Forelimb muscle (tissue), 1 donor: ENCODE measurements at places on chromosomes 13 and 19. TPM values are rescaled to one million over a fixed set of nuclear protein-coding genes. Genes with fewer than 3 reads are reported as not detected.

GRCh38 chr13:105471673-105472072 lies 1063.8 kb downstream of the EFNB2 start:
- DNase-seq, result no peak

- DNase-seq, result no peak
Observed at GRCh38 chr19:1616396-1616795, 11.1 kb upstream of the UQCR11 start.

- no peak for DNase-seq
Observed at GRCh38 chr13:90826688-90827087, 520.8 kb upstream of the MIR17HG start.

DNA sequence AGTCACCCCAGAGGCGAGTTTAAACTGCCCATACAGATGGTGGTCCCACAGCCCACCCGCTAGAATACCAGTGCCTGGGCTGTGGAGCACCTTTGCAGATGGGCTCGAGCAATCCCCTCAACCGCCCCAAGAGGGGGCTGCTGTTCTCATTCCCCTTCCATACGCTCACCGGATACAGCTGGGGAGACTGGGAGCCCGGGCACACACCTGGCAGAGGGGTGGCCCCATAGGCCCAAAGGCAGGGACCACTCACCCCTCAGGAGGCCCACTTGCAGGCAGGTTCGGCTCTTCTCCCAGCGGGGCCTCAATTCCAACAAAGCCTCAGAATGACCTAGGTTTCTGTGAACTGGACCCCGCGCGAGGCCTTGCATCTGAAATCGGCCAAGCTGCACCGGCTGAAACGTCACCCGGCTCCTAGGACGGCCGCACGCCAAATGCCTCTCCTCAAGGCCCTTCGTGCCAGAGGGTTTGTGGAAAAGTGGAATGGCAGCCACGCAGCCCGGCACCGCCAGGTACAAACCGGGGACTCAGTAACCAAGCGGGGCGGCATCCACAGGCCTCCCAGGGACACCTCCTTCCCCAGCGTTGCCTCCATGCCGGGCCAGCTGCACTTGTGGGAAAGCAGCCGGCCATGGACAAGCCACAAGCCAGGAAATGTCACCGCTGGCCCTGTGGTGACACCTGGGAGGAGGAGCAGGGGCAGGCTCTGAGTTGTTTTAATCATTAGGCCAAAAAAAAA lies 18.7 kb downstream of the MLLT1 start:
- DNase-seq, result no peak

GRCh38 chr13:94431574-94431973 lies 47.9 kb downstream of the DCT start:
- no peak for DNase-seq

DNA sequence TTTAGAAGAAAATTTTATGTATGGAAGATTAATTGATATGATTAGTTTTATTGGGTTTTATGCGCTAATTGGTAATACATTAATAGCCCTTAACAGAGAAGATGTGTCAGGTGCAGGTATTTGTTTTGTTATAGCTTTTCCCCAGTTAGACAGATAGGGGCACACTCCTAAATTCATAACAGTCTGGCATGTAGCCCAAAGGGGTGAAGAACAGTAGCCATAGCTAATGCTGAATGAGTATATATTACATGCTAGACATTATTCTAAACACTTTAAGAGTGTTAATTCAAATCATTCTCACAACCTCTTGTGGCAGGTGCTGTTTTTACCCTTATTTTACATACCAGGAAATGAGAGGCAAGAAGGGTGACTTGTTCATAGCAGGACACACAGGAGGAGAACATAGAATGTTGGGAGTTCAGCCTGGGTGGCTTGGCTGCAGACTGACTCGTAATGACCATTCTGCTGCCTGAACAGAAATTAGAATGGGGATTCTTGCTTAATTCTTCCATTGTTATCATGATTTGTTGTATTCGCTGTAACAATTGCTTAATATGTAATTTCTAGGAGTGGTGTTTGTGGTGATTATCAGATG lies 20.1 kb downstream of the PCCA start:
- no peak for DNase-seq

TMC4 gene
- 3.4 TPM for polyA plus RNA-seq

- DNase-seq, result no peak
Observed at GRCh38 chr19:7348587-7349230, at the start of gene ARHGEF18. Gene ARHGEF18 (plus strand): TSS chr19:7348937. CDS start chr19:7362891, 13,954 bp downstream.

ELAVL1 gene
- polyA plus RNA-seq, result 44.5 TPM

GIPC3 gene
- polyA plus RNA-seq, result 1.4 TPM

DNA sequence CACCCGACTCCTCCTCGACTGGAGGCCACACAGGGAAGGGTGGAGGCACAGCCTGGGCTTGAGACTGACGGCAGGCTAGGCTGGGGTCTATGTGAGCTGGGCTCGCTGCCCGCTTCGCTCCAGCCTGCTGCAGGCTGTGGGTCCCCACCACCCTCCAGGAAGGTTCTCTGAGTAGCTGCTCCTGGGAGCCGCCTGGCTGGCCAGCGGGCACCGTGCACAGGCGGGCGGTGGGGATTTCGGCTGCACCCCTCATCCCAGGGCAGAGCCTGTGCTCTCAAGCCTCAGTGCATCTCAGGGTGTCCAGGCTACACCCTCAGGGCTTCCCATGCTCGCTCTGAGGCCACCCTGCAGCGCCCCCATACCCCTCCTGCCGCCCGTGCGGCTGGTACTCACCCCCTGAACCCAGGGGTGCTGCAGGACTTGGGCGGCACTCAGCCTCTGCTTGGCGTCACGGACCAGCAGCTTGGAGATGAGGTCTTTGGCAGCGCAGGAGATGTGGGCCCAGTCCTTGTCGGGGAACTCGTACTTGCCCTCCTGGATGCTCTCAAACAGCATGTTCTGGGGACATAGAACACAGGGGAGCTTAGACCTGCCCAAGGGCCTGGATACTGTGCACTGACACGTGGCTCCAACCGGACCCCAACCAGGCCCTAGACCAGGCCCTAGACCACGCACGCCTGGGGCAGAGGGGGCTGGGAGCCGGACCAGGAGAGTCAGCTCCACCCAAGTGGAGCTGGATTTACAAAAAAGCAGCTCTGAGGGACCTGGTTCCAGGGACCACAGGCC lies 10.2 kb downstream of the MKNK2 start:
- DNase-seq, result no peak

RABAC1 gene
- 64.5 TPM for polyA plus RNA-seq

DNA sequence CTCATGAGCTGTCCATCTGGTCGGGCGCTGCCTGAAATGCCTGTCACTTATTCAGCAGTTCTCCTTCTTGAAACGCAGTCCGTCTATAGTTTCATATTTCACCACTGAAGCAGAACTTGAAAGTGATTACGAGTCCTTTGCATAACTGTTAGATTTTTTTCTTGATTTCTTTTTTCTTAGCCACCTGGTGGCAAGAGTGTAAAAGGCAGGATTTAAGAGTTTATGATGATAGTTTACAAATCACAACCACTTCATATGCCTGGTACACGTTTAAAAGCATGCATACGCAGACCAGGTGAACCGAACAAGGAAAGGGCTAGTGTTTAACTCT lies 45.8 kb downstream of the GGACT start:
- DNase-seq, result no peak

GRCh38 chr13:44648392-44649103 lies 72.4 kb upstream of the TSC22D1 start:
- no peak for DNase-seq

GRCh38 chr19:46615966-46616365 lies 8.9 kb downstream of the PTGIR start:
- no peak for DNase-seq

DNA sequence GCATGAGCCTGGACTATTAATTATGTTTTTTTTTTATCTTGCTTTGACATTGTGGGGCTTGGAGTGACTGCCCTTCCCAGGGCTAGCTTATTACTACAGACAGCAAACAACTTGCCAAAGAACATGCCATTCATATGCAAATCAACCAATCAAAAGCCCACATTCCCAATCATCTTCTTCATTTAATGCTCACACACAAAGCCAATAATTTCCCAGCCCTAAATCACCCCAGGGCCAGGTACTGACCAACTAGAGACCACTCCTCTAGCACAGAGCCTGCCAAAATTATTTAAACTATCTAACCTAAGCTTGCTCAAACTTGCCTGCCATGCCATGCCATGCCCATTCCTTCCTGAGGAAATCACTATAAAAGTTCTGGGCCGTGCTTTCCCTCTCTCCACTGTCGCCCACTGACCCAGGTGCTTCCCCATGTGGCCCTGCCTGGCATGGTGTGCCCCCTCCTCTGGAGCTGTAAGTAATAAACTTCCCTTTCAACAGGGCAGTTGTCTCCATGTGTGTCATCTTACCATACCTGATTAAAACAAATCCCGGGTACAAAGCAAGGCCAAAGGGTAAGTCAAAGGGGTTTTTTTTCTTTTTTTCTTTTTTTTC lies 15.7 kb downstream of the PBX4 start:
- DNase-seq, result no peak

DNA sequence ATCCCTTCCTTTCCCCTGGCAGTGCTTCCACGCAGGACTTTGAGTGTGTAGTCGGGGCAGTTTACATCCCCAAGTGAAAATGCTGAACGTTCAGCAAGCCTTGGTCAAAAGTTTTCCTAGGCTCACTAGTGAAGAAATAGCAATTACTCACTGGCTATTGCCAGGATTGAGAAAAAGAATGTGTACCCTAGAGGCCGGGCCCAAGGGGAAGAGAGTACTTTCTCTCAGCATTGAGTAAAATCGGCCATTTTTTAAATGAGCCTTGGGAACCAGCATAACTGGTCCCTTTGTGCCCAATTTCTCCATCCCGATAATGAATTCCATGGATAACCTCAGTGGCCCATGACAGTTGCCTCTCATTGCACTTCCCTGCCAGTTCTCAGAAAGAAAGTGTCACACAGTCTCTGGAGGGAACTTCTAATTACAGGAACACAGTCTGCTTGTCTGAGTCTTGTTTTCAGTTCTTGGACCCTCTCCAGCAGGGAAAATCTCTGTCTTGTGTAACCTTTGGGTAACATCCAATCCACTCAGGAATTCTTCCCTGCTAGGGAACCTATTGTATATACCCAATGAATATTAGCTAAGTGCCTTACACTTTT lies 7.3 kb upstream of the OR7D2 start:
- no peak for DNase-seq

DNA sequence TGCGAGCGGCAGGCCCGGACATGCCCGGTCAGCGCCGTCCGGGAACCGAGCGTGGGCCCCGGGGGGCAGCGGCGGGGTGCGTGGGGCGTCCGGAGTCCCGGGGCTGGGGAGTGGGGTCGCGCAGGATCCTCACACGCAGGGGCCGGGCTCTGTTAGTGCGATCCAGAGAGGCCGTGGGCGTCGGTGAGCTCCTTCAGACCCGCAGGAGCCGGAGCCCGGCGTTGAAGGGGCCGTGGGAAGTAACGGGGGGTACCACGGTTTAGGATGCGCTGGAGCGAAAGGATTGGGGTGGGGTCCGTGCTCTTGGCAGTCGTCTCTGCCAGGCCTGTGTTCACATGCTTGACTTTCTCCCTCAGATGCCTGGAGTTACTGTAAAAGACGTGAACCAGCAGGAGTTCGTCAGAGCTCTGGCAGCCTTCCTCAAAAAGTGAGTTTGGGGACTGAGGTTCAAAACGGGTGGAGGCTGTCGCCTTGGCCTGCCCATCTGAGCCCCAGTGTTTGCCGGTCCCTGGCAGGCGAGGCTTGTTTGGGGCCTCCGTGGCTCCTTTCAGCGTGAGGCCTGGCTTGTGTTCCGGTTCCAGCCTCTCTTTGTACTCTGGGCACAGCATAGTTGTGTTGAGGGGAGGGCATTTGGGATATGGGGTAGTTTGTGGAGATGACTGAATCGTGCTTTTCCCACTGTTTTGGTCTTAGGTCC lies 512 bp downstream of the RPS19 start:
- no peak for DNase-seq

DNA sequence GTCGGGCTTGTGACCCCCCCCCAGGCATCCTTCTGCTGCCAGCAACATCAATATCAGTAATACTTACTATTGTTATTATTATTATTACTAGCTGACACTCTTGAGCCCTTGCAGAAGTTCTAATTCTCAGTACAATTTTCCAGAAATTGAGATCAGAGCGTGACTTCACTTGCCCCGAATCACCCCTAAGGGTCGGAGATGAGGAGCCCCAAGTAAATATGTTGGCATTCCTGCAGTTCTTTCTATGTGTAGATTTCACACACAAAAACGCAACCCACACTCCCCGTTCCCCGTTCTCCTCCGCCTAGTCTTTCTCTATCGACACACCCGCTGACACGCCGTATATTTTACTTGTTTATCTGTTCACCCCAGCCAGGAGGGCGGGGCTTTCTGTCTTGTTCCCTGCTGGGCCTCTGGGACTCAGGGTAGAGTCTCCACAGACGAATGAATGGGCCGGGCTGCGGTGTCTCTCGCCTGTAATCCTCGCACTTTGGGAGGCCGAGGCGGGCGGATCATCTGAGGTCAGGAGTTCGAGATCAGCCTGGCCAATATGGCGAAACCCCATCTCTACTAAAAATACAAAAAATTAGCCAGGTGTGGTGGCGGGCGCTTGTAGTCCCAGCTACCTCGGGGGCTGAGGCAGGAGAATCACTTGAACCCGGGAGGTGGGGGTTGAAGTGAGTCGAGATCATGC lies 14.7 kb downstream of the TLE5 start:
- no peak for DNase-seq

DNA sequence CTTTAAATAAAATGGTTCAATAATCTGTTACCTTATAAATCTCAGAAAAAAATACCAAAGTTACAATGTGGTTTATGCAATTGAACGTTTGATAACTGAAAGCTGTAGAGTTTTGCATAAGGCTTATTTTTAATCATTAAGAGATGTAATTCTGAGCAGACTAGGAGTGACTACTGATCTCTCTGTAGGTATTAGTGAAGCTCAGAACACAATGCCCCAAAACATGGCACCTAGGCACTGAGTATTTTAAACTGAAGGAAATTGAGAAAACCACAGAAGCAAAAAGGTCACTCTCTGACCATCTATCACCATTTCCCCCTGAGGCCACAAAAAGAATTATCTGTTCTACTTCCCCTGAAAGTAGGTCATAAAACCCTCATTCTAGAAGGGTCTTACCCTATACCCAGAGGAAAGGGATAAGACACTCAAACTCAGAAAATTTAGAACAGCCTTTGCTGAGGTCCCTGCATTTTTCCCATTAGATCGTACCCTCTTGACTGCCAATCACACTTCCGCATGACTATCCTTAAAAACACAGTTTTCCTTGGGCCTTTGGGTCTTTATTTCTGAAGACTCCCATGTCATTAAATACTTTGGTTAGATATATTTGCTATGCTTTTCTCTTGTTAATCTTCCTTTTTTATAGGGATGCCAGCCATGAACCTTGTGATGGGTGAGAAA lies 158.1 kb downstream of the PCDH9 start:
- no peak for DNase-seq

DNA sequence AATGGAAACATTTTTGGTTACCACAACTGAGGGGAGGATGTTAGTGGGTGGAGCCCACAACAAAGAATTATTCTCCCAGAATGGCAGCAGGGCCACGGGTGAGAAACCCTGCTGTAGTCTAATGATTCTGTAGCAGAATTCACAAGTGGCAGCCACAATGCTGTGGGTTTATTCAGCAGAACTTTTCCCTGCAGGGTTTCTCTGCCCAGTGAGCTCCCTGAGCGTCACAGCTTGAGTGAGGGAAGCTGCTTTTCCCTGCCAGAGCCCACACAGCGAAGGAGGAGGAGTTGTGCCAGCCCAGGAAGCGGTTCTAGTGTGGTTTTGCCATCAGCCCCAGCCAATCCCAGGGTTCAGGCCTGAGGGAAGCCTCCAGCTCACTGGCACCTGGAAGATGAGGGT lies 4.4 kb downstream of the ATP12A start:
- DNase-seq, result no peak
